Activated CD8-positive, alpha-beta memory T cell treated with anti-CD3 and anti-CD28 coated beads, Interleukin-2, amount 10 ng/mL, durations not matched to agents 7 days and 5 days (primary cell): ENCODE measurements at places on chromosomes 3 and 15. TPM values are rescaled to one million over a fixed set of nuclear protein-coding genes. Genes with fewer than 3 reads are reported as not detected.

The SI gene
- not detected for total RNA-seq

The RBM15B gene
- 36.1 TPM for total RNA-seq

The NGRN gene
- total RNA-seq = 34.9 TPM

The PRICKLE2 gene
- not detected for total RNA-seq

The ZNF80 gene
- total RNA-seq = 5.5 TPM

The SNX22 gene
- total RNA-seq = 0.35 TPM

The MEX3B gene
- 0.73 TPM for total RNA-seq

- DNase-seq = peak; percentile 48
Observed at GRCh38 chr15:58383876-58384275, 47.9 kb upstream of the LIPC start.

- DNase-seq = no peak
Observed at GRCh38 chr3:72448858-72449257, 399.4 kb downstream of the SHQ1 start.

DNA sequence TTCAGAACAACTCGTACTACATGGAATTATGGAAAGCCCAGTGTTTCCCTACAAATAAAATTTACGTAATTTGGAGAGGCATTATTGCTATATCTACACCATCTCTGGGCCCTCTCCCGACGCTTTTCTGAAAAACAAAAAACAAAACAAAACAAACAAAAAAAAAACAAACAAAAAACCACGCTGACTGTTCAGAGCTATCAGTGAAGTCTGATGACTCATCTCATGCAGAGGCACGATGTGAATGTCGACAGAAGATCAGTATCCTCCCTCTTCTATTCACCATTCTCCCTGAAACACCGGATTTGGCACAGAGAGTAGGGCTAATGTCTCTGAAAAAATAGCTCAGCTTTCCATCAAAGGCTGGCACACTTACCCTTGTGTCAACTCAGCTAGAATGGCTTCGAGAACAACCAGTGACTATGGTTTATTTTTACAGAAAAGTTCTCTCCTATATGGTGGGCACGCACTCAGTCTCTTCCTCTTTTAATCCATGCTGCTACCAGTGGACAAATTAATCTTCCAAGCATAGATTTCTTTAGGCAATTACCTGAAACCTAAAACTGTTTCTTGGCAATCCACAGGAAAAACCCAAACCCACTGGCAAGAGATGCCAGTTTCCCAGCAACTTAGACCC lies 1.5 kb downstream of the CRBN start:
- DNase-seq = no peak

DNA sequence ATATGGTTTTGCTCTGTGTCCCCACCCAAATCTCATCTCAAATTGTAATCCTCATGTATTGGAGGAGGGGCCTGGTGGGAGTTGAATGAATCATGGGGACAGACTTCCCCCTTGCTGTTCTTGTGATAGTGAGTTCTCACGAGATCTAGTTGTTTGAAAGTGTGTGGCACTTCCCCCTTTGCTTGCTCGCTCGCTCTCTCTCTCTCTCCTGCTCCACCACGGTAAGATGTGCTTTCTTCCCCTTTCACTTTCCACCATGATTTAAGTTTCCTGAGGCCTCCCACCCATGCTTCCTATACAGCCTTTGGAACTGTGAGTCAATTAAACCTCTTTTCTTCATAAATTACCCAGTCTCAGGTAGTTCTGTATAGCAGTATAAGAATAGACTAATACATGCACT lies 60.7 kb downstream of the GSK3B start:
- no peak for DNase-seq

DNA sequence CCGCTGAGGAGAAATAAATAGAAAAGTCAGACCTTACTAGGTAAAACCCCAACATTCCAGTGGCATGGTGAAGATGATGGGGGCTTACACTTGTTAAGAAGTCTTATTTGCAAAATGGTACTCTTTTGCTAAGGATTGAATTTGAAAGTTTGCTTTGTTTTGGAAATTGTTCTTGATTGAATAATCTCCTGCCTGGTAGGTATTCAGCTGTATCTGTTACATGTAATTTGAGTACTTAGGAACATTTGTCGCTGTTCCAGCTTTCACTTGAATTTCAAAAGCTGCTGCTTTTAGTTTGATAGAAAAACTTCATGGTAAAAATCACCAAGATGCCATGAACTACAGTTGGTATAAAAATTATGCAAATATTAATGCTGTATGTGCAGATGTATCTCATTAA lies 44.6 kb downstream of the TFG start:
- no peak for DNase-seq

- DNase-seq = no peak
Observed at GRCh38 chr3:163508206-163508605, 1570.1 kb downstream of the SI start.

- DNase-seq = no peak
Observed at GRCh38 chr3:126135071-126135405, 45.3 kb downstream of the ALDH1L1 start.

- DNase-seq = peak; percentile 90
Observed at GRCh38 chr15:101320501-101321052, 25.5 kb upstream of the SNRPA1 start.

- no peak for DNase-seq
Observed at GRCh38 chr3:122260206-122260605, 64.8 kb upstream of the CSTA start.

DNA sequence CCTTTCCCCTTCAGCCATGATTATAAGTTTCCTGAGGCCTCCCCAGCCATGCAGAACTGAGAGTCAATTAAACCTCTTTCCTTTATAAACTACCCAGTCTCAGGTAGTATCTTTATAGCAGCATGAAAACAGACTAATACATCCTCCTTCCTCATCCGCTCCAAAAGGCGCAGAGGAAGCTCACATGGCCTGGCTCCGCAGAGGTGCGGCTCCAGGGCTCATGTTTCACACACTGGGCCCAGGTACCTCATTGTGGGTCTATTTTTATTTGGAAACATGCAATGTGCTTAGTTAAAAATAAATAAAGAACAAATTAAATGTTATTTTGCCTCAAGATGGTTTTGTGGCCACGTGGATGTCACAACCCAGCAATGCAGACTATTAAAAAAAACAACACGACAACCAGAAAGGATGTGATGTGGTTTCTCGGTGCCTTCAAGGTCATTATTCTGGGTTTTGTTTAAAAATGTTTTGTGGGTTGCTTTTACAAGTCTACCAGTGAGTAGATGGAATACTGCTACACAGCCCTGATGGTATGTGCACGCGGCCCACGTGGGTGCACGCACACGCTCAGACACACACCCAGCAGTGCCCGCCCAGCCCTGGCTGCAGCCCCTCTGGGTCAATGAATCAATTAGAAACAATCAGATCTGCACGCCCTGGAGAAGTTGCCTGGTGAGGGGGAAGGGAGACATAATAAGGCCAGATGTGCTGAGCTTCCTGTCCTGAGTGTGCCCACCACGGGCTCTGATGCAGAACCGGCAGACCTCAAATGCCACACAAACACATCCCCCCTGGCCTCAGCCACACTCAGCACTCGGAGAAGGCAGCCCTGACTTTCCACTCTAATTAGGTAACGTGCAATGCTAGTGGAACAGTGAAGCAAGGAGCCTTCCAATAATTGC lies 140.1 kb downstream of the ADAMTS17 start:
- DNase-seq = peak; percentile 76

- no peak for DNase-seq
Observed at GRCh38 chr15:90685591-90686434, 31.3 kb upstream of the BLM start.

- peak; percentile 55 for DNase-seq
Observed at GRCh38 chr15:89776274-89777072, at the start of gene MESP2. MESP2 (plus strand) TSS chr15:89776332; CDS start chr15:89776358, 26 bp downstream.

- DNase-seq = no peak
Observed at GRCh38 chr15:62962101-62962995, 80.2 kb upstream of the TPM1 start.
